Daoy (cell line): ENCODE measurements at places on chromosomes 6 and 20.

DNA sequence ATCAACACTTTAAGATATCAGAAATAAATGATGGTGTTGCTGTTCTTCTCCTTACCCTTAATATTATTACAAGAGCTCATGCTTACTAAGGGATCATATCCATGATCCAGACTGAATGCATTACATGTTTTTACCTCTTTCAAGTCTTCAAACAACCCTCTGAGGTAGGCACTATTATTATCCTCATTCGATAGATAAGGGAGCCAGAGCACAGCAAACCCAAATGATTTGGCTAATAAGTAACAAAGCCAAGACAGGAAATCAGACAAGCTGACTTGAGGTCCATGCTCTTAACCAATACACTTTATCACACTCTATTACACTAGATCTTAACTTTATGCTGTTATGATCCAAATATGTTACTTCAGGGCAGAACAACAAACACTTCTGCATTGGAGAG is 145.9 kb downstream of the RALGAPA2 start:
- no peak for DNase-seq

GRCh38 chr20:43188861-43189553 is 699 bp downstream of the PTPRT start:
- DNase-seq: no peak

- DNase-seq: no peak
Measured at GRCh38 chr20:36672991-36673390, 27.0 kb upstream of the SLA2 start.

- no peak for DNase-seq
Measured at GRCh38 chr6:143598466-143599080, 79.2 kb upstream of the PHACTR2 start.

DNA sequence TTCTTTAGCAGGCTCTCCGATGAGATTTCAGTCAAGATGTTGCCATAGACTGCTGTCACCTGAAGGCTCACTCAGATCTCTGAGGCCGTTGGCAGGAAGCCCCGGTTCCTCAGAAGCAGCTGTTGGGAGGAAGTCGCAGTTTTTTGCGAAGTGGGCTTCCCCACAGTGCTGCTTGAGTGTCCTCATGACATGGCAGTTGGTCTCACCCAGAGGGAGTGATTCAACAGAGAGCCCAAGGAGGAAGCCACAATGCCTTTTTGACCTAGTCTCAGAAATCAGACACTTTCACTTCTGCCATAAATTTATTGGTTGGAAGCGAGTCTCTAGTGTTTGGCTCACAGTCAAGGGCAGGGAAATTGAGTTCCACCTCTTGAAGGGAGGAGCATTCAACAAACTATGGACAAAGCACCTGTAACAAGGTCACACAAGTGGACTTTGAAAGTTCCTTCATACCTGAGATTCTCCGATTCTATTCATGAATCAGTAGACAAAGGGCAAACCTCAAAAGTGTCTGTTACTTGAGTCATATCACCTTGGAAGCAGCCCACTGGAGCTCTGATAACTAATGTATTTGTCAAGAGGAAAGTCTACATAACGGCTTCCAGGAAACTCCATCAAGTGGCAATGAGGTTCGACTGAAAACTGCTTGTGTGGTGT is 208.3 kb downstream of the TASP1 start:
- DNase-seq: peak; percentile 7

DNA sequence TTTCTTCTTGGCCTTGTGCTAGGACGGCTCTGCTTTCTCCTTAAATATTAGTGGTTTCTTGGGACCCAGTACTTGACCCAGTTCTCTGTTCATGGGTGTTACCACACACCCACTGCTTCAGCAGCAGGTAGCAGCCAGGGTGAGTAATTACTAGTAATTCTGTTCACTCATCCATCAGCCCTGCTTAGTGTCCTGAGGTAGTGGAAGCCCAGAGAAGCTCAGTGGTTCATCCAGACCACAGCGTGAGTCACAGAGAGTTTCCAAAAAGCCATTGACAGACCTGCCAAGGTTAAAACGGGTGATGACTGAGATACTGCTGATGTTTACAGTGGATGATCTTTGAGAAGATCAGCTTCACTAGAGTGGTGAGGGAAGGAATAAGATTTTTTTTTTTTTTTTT is 51.7 kb upstream of the HINT3 start:
- peak; percentile 87 for DNase-seq

DNA sequence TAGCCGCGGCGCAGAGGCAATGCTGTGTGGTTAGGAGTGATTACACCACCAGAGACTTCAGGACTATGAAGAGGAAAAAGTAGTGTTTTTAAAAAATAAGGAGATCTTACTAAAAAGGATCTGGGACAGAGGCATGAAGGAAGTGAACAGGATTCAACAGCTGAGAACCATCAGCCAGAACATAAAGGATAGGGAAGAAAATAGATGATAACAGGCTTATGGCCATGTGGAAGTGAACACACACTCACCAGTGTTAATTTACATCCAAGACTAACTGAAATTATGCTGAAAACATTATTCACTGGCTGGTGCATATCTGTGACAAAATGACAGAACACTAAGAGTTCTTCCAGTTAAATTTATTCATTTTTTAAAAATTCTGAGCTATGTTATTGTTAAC is 47.5 kb upstream of the BCLAF1 start:
- DNase-seq: no peak

- peak; percentile 62 for DNase-seq
Measured at GRCh38 chr6:15441215-15441868, 195.5 kb downstream of the JARID2 start.

DNA sequence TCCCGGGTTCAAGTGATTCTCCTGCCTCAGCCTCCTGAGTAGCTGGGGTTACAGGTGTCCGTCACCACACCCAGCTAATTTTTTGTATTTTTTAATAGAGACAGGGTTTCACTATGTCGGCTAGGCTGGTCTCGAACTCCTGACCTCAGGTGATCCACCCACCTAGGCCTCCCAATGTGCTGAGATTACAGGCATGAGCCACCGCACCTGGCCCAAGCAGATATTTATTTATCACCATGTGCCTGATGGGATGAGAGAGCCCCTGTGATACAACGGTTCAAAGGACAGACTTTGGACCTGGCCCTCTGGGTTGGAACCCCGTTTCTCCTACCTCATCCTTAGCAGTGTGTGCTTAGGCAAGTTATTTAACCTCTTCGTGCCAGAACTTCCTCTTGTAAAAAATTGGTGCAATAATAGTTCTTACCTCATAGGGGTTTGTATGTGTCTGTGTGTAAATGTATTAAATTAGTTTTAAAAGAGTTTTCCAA is 19.2 kb upstream of the STK38 start:
- no peak for DNase-seq

DNA sequence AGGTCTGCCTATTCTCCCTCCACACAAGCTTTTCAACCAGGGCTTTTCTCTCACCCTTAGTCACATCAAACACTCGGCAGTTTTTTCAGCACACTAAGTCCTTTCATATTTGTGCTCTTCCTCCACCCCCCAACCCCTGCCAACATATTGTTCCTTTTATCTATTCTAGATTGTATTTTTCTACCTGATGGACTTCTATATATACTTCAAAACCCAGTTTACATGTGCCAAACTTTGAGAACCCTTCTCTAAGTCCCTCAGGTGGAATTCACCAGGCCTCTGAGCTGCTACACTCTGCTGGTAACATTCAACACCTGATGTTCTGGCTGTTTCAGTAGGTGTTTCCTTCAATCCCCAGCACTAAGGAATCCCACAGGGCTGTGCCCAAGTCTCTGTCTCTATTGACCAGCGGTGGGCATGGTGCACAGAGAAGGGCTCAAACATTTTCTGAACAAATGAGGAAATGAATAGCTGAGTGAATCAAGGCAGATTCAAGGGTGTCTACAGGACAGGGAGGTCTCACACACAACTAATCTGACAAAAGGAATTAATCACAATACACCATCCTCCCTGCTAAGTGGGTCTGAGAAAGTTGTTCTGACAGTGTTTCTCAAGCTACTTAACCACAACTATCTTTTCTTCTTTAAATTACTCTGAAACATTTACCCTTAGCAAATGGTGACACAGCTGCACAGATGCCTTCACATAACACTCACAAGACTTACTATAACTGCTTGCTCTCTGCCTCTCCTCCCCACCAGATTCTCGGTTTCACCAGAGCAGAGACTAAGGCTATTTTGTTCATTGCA is 166.5 kb downstream of the TSHZ2 start:
- DNase-seq: no peak

GRCh38 chr6:30061858-30062458 is 893 bp downstream of the POLR1H start:
- no peak for DNase-seq

DNA sequence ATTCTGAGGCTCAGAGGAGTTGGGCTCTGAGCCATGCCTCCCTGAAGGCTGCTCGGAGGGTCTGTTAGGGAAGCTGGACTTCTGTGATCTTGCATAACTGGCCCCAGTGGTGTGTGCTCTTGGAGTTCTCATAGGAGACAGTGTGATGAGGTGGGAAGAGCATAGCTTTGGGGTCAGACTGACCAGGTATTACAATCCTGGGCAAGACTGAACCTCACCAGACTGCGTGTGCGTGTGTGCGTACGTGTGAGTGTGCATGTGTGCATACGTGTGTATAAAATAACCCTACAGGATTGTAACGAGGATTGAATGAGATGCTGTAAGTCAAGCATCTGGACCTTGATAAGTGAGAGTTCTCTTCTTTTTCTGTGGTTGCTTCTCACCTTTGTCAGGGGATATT is 10.0 kb downstream of the BPIFB2 start:
- DNase-seq: no peak

DNA sequence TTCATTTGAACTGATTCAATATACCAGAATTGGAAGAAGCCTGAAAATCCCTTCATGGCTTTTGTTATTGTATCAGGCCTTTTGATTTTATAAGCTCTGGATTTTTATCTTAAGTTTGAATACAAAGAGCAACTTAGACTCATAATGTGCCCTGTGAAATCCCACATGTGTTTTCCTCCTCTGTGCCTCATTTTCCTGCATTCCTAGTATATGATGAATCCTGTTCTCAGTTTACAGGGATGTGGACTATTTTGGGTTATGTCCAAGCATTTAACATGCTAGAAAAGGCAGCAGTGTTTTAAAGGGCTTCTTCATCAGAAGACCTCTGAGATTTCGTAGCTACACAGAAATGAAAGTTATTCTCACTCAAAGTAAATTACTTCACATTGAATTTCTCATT is 455.0 kb downstream of the RFPL4B start:
- DNase-seq: peak; percentile 70

GRCh38 chr6:35051396-35051795 is 89.7 kb downstream of the TCP11 start:
- no peak for DNase-seq

- no peak for DNase-seq
Measured at GRCh38 chr20:49831022-49831769, 18.6 kb downstream of the SLC9A8 start.

DNA sequence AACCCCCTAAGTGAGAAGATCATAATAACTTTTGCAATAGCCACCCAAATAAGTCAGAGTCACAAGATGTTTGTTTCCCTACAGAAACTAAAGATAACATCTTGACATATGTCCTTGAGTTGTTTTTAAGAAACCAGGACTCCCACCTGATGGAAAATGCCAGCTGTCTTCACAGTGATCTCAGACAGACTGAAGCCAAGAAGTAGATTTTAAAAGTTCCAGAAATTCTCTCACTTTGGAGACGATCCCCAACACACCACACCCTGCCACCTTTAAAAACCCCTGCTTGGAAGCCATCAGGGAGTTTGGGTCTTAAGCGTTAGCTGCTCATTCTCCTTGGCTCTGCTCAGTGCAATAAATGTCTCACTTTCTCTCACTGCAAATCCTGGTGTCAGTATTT is 63.0 kb downstream of the GPR6 start:
- no peak for DNase-seq

- no peak for DNase-seq
Measured at GRCh38 chr6:117194271-117194670, 71.1 kb upstream of the VGLL2 start.

DNA sequence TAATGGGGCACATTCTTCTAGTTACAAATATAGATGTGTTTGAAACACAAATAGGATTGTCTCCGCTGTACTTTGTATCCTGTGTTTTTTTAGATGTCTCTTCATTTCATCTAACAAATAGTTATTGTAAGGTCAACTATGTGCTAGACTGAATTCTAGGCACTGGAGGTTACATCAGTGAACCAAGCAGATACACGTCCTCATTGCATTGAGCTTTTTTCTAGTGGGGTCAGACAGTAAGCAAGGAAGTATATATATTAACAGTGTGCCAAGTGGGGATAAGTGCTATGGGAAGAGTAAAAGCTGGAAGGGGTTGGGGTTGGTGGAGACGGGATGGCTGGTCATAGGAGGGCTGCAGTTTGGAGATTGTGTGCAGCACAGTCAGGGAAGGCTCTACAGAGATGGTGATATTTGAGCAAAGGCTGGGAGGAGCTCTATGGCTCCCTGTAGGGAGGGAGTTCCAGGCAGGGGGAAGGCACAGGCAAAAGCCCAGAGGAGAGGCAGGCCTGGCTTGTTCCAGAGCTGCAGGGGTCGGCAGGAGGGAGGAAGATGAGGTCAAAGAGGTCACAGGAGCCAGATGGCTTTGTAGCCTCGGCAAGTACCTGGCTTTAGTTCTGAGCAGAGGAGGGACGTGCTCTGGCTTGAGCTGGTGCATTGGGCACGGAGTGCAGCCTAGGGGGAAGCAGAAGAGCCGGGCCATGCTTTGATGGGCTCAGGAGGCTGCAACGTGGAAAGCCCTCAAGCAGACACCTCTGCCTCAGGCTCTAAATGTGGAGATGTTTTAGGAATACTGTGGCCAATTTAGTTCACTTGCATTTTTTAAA is 152.3 kb downstream of the ZDHHC14 start:
- no peak for DNase-seq

- no peak for DNase-seq
Measured at GRCh38 chr6:120587381-120587780, 746.9 kb downstream of the TBC1D32 start.

GRCh38 chr6:134707342-134708031 is 242.4 kb downstream of the ALDH8A1 start:
- peak; percentile 17 for DNase-seq

DNA sequence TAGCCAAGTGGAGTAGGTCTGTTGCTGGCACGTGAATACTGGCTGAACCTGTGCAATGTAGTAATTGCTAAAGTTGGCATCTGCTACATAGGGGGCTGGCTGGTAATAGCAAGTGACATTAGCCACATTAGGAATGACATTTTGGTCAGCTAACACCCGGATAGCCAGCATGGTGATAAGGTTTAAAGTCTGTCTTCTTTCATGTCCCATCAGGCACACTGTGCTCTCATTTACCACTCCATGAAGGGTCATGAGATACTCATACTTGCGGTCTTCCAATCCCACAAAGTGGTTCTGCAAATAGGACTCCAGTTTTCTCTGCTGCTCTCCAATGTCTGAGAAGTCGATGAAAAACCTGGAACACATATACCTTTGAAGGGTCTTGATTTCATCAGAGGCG is 2.8 kb downstream of the TENT5A start:
- no peak for DNase-seq
